SW 1271 (cell line): ENCODE measurements at places on chromosomes 2 and 18.

GRCh38 chr2:127739800-127740199 lies 38.5 kb downstream of the SFT2D3 start:
- DNase-seq: no peak

DNA sequence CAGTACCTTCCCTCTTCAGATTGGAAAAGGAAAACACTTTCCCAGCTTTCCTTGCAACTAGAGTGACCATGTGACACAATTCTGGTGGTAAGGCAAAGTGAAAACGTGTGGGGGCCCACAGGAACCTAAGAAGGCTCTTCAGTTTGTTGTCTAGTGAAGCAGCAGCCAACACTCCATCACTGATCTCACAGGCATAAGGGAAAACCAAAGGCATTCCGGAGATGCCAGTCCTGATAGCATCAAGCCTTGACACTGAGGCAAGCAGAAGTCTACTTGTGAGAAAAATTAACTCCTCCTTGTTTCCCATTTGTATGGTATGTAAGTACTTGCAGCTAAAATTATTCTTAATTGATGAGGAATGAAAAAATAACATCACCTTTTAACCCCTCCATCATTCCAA lies 88.3 kb downstream of the ETAA1 start:
- DNase-seq: no peak

DNA sequence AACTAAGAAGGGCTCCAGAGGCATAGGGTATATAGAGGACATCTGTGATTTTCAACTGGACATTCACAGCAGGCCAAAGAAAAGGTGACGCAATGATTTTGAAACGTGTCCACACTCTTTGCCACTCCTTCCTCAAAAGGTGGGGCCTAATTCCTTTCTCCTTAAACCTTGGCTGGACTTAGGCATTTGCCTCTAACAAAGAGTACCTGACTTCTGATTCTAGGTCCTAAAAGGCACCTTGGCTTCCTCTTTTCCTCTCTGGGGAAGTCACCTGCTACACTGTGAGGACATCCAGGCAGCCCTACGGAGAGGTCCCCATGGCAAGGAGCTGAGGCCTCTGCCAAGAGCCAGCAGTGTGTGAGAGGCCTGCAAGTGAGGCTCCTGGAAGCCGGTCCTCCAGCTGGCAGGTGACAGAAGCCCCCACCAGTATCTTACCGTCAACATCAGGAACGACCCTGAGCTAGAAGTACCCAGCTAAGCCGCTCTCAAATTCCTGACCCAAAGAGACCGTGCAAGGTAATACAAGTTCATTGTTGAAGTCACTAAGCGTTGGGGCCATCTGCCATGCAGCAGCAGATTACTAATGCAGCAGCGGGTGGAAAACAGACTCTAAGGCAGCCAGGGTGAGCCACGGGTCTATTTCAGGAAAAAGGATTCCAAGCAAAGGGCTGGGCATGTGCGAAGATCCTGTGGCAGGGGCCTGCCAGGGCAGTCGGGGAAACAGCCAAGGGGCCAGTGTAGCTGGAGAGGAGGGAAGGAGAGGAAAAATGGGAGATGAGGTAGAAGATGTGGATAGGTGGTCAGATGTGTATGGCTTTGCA lies 7.4 kb upstream of the HES6 start:
- no peak for DNase-seq

DNA sequence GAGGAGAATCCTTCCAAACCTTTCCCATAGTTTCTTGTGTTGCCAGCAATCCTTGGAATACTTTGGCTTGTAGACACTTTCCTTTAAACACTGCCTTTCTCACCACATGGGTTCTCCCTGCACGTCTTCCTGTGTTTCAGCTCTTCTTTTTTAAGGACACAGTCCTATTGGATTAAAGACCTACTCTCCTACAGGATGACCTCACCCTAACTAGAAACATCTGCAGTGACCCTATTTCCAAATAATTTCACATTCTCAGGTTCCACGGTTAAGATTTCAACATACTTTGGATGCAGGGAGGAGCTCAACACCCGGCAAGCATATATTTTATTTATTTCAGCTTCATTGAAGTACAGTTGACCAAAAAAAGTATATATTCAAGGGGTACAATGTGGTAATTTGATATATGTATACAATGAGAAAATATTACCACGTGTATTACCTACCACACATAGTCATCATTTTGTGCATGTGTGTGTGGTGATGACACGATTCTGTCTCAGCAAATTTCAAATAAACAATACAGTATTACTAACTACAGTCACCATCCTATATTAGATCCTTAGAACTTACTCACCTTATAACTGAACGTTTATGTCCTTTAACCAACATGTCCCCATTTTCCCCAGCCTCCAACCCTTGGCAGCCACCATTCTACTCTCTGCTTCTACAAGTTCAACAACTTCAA lies 745.0 kb downstream of the CBLN2 start:
- no peak for DNase-seq

DNA sequence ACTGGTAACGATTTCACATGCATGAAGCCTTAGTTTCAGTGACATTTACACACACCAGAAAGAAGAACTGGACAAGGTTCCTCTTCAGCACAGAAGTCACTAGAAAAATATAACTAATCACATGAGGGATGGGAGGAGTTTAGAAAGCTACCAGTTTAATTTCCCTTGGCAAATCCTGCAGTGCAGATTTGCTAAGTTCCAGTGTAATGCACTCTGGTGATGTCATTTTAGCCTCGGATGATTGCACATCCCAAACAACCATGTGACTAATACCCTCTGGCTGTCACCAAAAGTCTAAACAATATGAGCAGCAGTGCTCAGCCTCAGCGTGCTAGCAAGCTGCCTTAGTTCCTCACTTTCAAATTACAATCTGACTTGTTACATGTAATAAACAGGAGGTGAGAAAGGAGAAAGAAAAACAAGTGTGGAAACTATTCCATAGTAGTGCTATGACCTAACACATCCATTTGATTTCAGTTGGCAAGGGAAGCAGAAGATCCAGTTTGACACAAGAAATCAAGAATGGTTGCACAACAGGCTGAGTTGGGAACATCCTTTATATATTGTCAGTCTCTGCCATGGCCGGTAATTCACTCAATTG lies 35.3 kb upstream of the PPP1CB start:
- peak; percentile 24 for DNase-seq

DNA sequence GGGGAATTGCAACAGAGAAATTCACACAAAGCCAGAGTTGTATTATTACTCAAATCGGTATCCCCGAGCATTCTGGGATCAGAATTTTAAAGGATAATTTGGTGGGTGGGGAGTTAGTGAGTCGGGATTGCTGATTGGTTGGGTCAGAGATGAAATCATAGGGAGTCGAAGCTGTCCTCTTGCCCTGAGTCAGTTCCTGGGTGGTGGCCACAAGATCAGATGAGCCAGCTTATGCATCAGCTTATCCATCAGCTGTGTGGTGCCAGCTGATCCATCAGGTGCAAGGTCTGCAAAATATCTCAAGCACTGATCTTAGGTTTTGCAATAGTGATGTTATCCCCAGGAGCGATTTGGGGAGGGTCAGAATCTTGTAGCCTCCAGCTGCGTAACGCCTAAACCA lies 34.3 kb upstream of the ITM2C start:
- no peak for DNase-seq

DNA sequence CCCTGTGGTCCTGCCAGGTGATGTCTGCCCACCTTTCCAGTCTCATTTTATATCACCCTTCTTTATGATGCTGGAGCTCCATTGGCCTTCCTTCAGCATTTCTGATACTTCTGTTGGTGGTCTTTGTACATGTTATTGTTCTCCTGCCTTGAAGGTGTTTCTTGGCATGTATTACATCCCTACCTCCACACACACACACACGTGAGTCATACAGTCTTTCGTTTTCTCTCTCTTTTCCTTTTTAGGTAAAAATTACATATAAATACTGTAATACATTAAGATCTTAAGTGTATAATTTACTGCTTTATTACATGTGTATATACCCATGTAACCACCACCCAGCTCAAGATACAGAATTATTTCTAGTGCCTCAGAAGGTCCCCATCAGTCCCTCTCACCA lies 10.2 kb upstream of the ADGRF3 start:
- DNase-seq: no peak

- no peak for DNase-seq
Measured at GRCh38 chr2:126999106-126999756, 100.5 kb downstream of the TEX51 start.

- DNase-seq: peak; percentile 31
Measured at GRCh38 chr18:59748628-59749360, 51.6 kb upstream of the CCBE1 start.

GRCh38 chr2:219287580-219288265 lies 8.6 kb downstream of the DNAJB2 start:
- no peak for DNase-seq

GRCh38 chr18:54740136-54740846 lies 88.0 kb upstream of the RAB27B start:
- DNase-seq: no peak

- no peak for DNase-seq
Measured at GRCh38 chr2:118731413-118731812, 116.0 kb downstream of the EN1 start.

DNA sequence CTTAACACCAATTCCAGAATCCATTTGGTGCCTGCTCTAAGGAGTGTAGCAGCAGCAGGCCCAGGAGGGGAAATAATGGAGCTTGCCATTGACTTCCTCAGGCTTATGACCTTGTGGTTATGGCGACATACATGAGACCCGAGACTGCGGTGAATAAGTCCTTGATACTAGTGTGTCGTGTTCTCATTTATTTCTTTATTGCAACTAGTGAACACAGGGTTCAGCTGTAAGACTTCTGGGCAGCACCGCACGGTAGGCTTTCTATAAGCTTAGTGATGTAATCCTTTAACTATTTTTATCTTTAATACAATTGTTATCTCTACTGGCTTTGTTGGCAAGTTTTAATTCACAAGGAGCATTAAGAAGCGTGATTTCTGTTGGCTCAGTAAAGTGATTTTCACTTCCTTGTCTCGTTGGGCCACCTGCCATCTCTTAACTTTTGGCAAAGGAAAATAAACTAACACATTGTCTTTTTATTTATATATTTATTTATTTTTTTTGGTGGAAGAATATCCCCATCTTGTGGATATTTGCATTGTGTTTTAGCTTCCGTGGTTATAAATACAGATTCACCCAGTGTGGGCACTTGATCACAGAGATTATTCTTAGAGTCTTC lies 139.8 kb downstream of the LTBP1 start:
- DNase-seq: peak; percentile 10

- peak; percentile 63 for DNase-seq
Measured at GRCh38 chr2:36355151-36355889, at the start of gene CRIM1. Gene CRIM1 (plus strand): TSS chr2:36355778. CDS start chr2:36356293, 515 bp downstream.

- DNase-seq: no peak
Measured at GRCh38 chr2:161238560-161239325, 69.5 kb upstream of the PSMD14 start.

DNA sequence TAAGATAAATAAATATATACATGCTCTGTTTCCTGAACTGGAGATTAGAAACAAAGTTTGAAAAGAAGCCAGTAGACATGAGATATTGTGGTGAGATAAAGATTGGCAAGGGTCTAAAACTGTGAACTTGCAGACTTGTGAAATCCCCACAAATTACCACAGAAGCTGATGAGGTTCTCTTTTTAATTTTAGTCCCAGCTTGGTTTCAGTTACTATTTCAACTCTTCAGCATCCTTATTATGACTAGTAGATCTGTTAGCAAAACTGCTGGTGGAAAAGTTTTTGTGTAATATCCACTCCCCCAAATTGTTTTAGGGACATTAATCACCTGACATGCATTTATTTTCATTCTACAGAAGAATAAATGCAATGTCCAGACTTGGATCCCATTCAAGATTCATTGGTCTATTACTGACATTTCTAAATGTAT lies 20.8 kb downstream of the RASGRP3 start:
- no peak for DNase-seq

- no peak for DNase-seq
Measured at GRCh38 chr2:197675246-197675645, at the start of gene RFTN2. Gene RFTN2 (minus strand): TSS chr2:197675587. CDS start chr2:197675458, 129 bp downstream.

GRCh38 chr2:241869087-241869961 lies at the start of gene RTP5:
Gene RTP5 (plus strand): TSS chr2:241869729. CDS start chr2:241869757, 28 bp downstream.
- DNase-seq: no peak

DNA sequence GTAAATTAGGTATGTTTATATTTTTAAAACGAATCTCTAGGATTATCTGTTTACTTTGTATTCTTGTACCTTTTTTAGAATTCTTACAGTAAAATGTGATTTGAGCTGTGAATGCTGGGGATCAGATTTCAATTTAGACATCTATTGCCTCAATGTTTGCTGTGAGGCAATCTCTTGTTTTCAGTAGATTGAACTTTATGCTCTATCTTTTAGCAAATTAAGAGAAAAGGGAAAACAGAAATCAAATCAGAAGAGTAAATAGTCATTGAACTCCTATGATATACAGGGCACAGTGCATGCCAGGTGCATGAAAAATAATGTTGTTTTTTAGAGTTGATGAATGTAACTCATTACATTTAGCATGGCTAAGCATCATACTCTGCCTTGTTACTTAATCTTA lies 39.5 kb downstream of the ZC3H6 start:
- DNase-seq: no peak

- no peak for DNase-seq
Measured at GRCh38 chr2:118058951-118059350, 29.3 kb upstream of the INSIG2 start.
